ENCODE measurements at places on chromosomes 1 and 21.

DNA sequence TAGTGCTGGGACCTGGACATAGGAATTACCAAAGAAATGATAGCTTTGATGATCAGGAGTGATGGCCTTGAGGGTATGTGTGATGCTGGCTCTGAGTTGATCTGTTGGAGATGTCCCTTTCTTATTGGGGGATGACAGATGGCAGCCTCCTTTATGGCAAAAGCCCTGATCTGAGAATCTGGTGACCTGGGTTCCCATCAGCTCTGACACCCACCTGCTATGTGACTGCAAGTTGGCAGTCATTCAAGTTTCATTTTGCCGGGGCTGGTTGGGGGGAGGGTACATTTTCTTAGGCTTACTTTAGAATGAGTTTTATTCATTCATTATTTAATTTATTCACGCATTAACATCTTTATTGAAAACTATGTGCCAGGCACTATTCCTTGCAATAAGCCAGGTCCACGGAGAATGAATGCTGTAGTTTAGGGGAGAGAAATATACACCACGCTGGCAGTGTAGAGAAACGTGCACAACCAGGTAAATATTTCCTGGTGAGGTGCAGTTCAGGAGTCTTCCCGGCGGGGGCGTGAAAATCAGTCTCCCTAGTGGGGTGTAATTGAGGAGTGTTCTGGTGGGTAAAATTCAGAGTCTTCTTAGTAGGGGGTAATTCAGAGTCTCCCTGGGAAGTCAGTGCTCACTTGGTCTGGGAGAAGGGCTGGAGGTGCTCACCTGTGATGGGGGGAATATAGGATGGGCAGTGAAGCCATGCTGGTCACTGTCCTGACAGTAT lies 401.3 kb downstream of the CAMTA1 start:
- no peak for DNase-seq

DNA sequence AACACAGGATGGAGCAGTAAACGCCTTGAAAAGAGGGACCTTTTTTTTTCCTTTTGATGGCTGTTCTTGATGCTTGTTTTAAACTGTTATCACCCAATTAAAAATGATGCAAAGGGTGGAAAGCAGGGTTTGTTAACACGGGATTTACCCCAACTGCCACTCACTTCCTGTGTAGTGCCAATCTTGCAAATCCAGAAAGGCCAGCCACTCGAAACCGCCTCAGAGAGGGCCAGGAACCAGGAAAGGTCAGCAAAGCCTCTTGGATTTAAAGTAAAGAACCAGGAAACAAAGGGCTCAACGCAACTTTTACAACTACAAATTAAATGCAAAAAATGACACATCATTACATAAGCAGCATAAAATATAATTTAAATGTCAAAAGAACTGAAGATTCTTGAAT lies 347.4 kb downstream of the PDE4B start:
- no peak for DNase-seq

GRCh38 chr1:228851193-228851592 lies 115.9 kb downstream of the RHOU start:
- peak; percentile 43 for DNase-seq

DNA sequence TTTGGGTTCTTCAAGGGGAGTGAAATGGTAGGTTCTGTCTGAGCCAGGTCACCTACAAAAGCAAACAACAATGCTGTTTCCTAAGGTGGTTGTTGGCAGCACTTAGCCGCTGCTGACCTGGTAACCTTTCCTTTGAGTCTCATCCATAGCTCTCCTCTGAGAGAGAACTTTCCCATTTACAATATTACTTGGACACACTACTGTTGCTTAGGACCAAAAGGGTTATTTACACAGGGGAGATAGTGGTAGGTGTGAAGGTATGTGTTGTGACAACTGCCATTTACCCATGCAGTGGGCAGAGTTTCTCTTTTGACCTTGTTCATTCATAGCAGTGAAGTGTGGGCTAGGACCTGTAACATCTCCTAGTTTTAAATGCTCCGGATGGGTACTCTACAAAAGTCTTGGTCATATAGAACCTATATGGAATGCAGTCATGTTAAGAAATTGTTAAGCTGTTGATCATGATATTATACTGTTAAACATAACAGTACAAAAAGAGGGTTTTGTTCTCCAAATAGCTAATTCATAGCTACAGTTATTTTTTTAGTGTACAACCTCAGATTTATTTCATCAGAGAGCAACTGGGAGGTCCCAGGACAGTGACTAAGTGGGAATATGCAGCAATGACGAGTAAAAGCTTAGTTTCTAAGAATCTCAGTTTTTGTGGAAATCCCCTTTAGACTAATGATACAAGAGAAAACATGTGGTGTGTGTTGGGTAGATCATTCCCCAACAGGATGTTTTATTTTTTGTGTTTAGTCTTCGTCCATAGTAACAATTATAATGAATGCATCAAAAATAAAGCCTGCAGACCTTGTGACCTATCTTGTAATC lies 219.7 kb downstream of the NFIA start:
- no peak for DNase-seq

DNA sequence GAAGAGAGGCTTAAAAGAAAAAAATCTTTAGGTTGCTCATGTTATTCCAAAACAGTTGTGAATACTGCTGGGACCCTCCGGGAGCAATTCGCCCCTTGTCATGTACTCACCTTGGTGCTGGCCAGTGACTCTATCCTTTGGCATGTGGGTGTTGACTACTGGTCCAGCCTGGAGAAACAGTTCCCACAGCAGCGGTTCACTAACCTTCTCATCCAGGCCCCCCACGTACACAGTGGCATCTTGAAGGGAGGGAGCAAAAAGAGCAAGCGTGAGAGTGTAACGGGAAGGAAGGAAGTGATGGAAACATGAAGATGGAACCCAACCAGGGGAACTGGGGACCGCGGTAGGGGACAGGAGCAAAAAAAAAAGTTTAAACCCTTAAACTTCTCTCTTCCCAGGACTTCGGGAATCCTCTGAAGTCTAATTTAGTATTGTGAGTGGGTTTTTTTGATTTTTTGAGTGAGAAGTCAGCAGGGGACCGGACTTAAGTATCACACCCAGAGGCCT lies 494 bp downstream of the SF3B4 start:
- no peak for DNase-seq

GRCh38 chr1:91803847-91804545 lies 82.0 kb downstream of the TGFBR3 start:
- DNase-seq = no peak

- no peak for DNase-seq
Observed at GRCh38 chr21:42433946-42434551, 30.3 kb downstream of the UBASH3A start.

DNA sequence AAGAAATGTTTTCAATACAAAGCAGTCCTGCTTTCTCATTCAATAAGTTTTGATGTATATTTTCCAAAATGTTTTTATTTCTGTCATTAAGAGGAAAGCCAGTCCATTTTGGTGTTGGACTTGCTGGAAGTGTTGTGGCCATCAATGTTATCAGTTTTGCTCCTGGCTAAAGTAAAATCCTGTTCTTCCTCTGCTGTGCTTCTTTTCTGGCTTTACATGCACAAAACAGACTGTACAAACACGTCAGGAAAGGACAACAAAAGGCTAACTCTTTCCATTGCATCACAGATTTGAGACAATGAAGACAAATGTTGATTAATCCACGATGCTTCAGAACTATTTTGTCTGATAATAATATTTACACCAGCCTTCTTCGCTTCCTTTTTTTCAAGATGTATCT lies 735.4 kb downstream of the LTN1 start:
- no peak for DNase-seq

DNA sequence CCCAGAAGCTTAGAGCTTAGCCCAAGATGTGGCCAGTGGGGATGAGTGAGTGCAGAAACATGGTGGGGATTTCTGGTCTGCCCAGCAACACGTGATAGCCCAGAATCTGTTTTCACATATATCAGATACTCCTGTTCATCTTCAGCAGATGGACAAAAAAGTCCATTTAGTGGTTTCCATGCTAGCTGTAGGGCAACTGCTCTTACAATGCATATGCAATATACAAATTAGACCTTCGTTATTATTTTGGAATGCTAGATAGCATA lies 96.9 kb upstream of the SGIP1 start:
- no peak for DNase-seq

DNA sequence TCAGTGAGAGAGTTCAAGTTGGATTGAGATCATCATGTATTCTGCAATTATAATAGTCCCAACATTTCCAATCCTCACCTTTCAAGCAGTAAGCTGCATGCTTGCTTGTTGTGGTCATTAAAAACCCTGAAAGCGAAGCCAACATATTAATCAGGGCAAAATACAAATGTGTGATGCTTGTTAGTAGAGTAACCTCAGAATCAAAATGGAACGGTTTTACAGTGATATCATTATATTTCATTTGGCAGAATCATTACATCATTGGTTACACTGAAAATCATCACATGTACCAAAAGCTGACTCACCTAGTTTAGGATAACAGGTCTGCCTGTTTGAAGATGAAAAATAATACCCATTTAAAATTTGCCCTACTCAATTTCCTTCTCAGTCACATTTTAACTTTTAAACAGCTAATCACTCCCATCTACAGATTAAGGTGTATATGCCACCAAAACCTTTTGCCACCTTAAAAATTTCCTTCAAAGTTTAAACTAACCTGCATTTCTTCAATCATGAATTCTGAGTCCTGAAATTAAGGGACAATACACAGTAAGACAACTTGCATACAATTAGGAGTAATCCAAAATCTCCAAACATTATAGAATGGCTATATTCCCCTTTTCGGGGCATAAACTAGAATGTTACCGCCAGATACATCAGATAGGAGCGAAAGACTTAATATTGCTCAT lies 3.5 kb downstream of the GAS5 start:
- DNase-seq = no peak

- no peak for DNase-seq
Observed at GRCh38 chr1:95876276-95876675, 642.3 kb downstream of the RWDD3 start.

DNA sequence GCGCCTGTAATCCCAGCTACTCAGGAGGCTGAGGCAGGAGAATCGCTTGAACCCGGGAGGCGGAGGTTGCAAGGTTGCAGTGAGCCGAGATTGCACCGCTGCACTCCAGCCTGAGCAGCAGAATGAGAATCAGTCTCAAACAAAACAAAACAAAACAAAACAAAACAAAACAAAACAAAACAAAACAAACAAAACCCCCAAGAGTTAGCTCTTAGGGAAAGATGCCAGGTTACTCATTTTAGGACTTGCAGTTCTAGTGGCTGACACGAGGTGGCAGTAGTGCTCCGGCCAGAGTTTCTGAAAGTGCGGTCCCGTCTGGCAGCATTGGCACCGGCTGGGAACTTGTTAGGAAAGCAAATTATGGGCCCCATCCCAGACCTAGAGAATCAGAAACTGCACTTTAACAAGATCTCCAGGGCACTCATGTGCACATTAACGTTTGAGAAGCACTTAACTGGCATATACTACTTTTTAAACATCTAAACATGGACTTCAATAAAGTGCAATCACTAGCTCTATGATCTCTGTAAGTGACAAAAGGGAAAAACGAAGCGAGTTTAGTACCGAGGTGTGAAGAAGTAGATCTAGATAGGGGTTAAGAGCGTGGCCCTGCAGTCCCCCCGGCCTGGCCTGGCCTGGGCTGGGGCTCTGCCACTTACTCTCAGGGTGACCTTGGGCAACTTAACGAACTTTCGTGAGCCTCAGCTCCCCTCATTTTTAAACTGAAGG lies 41.9 kb upstream of the TNFRSF1B start:
- DNase-seq = peak; percentile 80

DNA sequence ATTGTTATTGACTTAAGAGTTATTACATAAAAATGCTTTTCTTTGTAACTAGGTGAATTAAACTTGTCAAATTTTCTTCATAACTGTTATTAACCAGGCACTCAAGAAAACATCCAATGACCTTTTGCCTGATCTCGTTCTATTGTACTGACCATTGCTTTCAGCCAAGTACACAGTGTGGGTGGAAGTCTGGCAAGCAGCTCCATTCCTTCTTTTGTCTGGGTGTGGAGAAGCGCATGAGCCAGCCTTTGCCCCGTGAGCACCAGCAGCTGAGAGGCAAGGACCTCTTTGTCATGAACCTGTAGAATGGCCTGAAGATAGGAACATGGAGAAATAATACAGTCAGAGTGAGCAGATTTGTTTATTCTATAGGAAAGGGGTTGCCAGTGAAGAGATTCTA lies 57.5 kb downstream of the IARS2 start:
- DNase-seq = no peak

- no peak for DNase-seq
Observed at GRCh38 chr1:15668089-15668754, 15.9 kb upstream of the PLEKHM2 start.

GRCh38 chr1:29542548-29542947 lies 306.2 kb downstream of the PTPRU start:
- no peak for DNase-seq

DNA sequence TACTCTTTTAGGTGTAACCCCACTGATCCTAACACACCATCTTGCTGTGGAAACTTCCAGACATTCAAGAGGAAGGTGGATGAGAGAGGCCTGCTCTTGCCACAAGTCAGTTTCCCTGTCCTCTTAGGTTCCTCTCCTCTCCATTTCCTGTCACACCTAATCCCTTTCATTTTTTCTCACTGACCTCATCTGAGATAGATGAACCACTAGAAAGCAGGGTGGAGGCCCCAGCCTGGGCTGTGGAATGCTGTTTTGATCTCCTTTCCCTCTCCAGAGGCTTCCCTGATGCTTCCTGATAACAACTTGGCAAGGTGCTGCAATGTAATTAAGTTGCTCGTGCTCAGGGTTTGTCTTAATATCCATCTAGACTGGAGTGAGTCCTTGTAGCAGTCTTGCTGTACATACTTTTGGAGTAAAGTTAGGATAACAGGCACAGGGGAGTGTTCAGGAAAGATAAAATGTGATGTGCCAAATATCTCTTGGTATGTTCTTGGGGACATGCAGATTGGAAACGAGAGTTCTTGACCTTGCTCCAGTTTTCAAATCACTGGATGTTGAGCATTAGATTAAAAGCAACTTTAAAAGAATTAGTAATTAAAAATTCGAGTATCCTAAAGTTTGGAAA lies 11.2 kb downstream of the LRRC42 start:
- DNase-seq = no peak

- no peak for DNase-seq
Observed at GRCh38 chr1:2789986-2790581, 11.4 kb downstream of the TTC34 start.

GRCh38 chr1:33906156-33906555 lies 42.3 kb downstream of the HMGB4 start:
- DNase-seq = no peak

- DNase-seq = peak; percentile 64
Observed at GRCh38 chr1:180228648-180229482, 1.2 kb upstream of the LHX4 start.

DNA sequence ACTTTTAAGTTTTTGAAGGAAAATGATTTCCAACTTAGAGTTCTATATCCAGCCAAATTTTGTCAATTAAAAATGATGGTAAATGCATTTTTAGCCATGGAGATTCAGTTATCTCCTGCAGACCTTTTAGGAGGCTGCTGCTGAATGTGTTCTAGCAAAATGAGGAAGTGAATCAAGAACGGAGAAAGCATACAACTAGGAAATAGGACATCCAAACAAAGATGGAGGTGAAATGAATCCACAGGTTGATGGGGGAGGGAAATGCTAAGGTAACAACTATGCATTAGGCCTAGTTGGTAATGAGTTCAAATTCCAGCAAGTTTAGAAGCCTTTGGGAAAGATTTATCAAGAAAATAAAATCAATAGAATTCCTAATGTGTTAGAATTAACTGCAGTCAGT lies 80.5 kb downstream of the FNBP1L start:
- no peak for DNase-seq

- DNase-seq = no peak
Observed at GRCh38 chr1:187442603-187443002, 613.9 kb downstream of the PLA2G4A start.

- no peak for DNase-seq
Observed at GRCh38 chr1:62621907-62622306, 24.6 kb downstream of the ANGPTL3 start.

Measured in glutamatergic neuron (in vitro differentiated cells).